IMR-90 (cell line): ENCODE measurements at places on chromosomes 7 and 10. TPM values are rescaled to one million over a fixed set of nuclear protein-coding genes. Genes with fewer than 3 reads are reported as not detected.

DNA sequence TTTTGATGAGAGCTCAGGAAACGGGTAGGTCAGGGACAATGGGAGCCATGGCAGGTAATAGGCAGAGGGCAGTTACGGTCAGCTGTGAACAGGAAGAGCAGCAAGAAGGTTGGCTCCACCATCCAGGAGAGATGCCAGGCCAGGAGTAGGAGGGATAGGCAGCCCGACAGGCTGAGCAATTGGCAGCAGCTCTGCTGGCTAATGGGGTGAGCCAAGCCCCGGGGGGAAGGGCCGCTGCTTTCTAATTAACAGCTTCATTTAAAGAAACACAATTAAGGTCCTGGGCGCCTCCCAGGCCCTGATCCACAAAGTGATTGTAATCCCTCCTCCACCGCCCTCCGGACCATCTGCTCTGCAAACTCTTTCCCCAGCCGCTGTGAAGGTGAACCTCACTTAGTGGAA is 23.7 kb downstream of the SH2B2 start:
- no peaks in the 10 kb centered on the region for H3K27me3 ChIP-seq
- H3K27ac ChIP-seq, result no peak overlapping the region
- DNase-seq, result no peak
- H3K36me3 ChIP-seq, result peaks cover 3% of the 10 kb centered on the region; the same call in 1 of the 2 replicates

DNA sequence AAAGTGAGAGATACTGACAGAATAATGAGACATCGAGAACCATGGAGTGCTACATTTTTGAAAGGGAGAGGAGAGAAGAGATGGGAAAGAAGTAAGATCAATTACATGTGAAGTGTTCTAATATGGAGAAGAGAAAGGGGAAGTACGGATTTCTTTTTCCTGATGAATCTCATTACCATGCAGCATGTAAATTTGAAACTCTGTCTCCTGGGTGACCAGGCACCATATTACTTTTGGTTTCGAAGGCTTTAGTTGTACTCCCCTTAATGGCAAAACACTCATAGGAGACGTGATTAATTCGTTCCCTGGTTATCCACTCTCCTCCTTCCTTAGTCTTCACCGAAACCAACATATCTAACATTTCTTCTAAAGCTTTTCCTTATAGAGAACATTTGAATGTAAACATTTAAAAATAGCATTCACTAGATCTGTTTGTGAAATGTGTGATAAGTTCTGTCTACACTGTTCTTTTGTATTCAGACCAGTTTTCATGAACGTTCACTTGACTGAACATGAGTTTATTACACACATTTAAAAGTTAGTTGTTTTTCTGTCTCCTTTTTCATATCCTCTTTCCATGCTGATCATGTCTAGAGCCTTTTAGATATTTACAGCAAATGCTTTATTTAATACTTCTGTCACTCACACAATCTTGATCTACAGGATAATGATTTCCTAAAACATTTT is 80.2 kb upstream of the MSRB2 start:
- no peaks in the 10 kb centered on the region for H3K27me3 ChIP-seq
- no peak overlapping the region for H3K27ac ChIP-seq
- no peak for DNase-seq
- no peak overlapping the region for H3K4me3 ChIP-seq
- H3K36me3 ChIP-seq, result no peaks in the 10 kb centered on the region

- H3K4me3 ChIP-seq, result no peak overlapping the region
- peak; percentile 54 for DNase-seq
- H3K36me3 ChIP-seq, result no peaks in the 10 kb centered on the region
Observed at GRCh38 chr7:124263232-124263827, 230.5 kb upstream of the TMEM229A start.

XRCC2 gene
- total RNA-seq, result 3.6 and 5.6 TPM in 2 replicates

DNA sequence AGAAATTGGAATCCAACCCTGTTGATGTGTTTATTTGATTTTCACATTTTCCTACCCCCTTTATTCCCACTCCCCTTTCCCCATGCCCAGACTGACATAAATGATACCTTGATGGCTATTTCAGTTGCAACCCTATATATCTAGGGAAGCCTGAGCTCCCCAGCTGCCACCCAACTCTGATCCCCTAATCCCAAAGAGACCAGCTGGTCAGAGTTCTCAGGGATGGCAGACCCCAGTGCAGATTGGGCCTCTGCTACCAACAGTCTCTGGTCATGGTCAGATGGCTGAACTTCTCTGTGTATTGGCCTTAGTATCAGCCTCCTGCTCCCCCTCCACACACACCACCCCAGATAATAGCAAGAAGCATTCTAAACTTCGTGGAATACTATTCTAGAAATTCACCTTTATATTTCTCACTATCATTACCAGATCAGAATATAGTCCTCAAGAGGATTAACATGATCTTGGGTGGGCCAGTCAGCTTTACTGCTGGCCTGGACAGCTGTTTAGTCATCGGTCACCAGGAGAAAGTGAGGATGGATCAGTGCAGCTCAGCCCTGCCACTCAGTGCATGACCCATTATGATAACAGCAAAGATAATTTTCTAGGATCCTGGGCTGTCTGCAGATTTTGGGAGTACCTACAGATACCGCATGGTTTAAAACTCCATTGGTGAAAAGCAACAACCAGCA is 24.5 kb upstream of the BTRC start:
- H3K27me3 ChIP-seq, result peaks cover 46% of the 10 kb centered on the region
- peaks cover 2% of the 10 kb centered on the region; the same call in 1 of the 2 replicates for H3K4me1 ChIP-seq
- no peak overlapping the region for H3K27ac ChIP-seq
- no peak for DNase-seq
- no peak overlapping the region for H3K4me3 ChIP-seq

- no peaks in the 10 kb centered on the region for H3K27me3 ChIP-seq
- no peaks in the 10 kb centered on the region for H3K36me3 ChIP-seq
- no peaks in the 10 kb centered on the region for H3K4me1 ChIP-seq
- H3K27ac ChIP-seq, result no peak overlapping the region
- no peak overlapping the region for H3K4me3 ChIP-seq
- no peak for DNase-seq
Observed at GRCh38 chr7:118052336-118052735, 131.6 kb upstream of the LSM8 start.

GRCh38 chr10:109958059-109958458 is 34.7 kb upstream of the XPNPEP1 start:
- no peak overlapping the region for H3K4me3 ChIP-seq
- no peak for DNase-seq
- no peaks in the 10 kb centered on the region for H3K27me3 ChIP-seq
